Hepatocyte (in vitro differentiated cells): ENCODE measurements at places on chromosomes 5 and 9. TPM values are rescaled to one million over a fixed set of nuclear protein-coding genes. Genes with fewer than 3 reads are reported as not detected.

Gene STXBP1
- 18.0 and 22.6 TPM in 2 replicates for polyA plus RNA-seq

Gene SIT1
- not detected in 2 replicates for polyA plus RNA-seq

Gene WDR31
- polyA plus RNA-seq, result 0.86 and 1.3 TPM in 2 replicates

Gene ZFP37
- 2.0 and 3.3 TPM in 2 replicates for polyA plus RNA-seq

DNA sequence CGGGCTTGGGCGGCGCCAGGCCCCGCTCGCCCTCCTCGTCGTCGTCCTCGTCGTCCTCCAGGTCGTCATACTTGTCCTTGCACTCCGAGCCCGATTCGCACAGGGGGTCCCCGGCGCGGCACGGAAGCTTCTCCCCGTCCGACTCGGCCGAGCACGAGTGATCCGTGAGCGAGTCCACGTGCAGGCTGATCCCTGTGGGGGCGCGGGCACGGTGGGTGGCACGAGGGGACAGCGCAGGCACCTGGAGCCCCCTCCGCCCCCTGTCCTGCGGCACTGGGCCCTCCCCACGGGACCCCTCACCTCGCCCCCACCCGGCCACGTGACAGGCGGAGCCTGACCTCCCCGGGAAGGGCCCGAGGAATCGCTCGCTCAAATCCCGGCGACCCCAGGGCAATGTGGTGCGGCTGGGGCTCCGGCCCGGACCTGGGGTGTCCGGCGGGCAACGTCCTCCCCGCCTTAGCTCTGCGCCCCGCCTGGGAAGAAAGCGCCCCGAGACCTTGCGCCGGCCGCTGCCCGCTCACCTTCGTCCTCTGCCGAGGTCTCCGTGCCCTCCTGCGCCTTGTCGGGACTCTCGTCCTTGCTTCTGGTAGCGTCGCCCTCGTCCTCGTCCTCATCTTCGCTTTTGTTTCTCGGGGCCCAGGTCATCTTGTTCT is 2.5 kb downstream of the IRX2 start:
- DNase-seq, result no peak

GRCh38 chr5:75509546-75509945 is 1.9 kb downstream of the CERT1 start:
- DNase-seq, result no peak

GRCh38 chr9:22537721-22538120 is 91.1 kb downstream of the DMRTA1 start:
- DNase-seq, result no peak

DNA sequence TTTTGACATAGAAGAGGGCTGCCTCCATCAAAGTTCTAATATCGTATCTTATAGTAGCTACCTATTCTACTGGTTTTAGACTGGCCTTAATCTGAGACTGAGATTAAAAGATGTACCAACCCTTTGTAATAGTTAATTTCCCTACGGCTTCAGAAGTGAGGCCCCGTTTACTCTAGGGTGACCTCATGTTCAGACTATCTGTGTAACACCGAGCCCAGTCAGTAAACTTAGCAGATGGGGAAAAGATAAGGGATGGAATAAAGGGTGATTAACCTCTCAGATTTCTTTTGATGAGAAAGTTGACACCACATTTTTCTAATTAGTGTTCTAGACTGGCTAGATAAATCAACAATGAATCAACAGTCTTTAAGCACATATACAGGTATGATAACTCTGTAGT is 283.1 kb downstream of the KCTD16 start:
- peak; percentile 6 for DNase-seq

- DNase-seq, result no peak
Observed at GRCh38 chr5:59618644-59619043, 274.9 kb downstream of the PDE4D start.

DNA sequence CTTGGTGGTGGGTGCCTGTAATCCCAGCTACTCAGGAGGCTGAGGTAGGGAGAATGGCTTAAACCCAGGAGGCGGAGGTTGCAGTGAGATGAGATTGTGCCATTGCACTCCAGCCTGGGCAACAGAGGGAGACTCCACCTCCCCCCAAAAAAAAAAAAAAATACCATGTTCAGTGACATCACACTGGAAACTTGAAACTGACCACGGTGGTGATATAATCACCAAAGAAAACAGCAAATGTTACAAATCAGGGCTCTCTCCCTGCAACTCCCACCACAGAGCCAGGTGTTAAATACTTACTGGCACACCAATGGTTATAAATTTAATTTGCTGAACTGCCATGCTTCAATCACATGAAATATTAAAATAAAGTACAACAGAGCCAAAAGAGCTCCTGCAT is 81.4 kb downstream of the ZNF608 start:
- no peak for DNase-seq

GRCh38 chr9:129154866-129155477 is 23.1 kb downstream of the IER5L start:
- no peak for DNase-seq
